ENCODE measurements at places on chromosomes 16 and 17. TPM values are rescaled to one million over a fixed set of nuclear protein-coding genes. Genes with fewer than 3 reads are reported as not detected.

Gene KLHL10
- not detected for total RNA-seq

Gene PITPNM3
- 47.5 TPM for total RNA-seq

Gene GPR179
- total RNA-seq: 0.24 TPM

Gene SYCE1L
- total RNA-seq: 2.2 TPM

Gene KRT12
- not detected for total RNA-seq

Gene CRHR1
- total RNA-seq: not detected

Gene HSD11B2
- total RNA-seq: 1.9 TPM

Gene SKAP1
- not detected for total RNA-seq

Gene PRSS36
- 1.9 TPM for total RNA-seq

Gene DHRS7C
- total RNA-seq: not detected

Gene HSD17B1
- total RNA-seq: 19.5 TPM

Gene ZNF232
- 5.3 TPM for total RNA-seq

Gene NHERF2
- 12.8 TPM for total RNA-seq

Gene CD300A
- total RNA-seq: not detected

Gene CYB5D1
- 9.6 TPM for total RNA-seq

Gene TBC1D3B
- 0.48 TPM for total RNA-seq

Gene NECAB2
- total RNA-seq: not detected

All from tracheal epithelial cell (primary cell).